ENCODE measurements at places on chromosomes 3 and 15.
A peak's percentile ranks its signal among the peaks of the same experiment; 100 is the strongest.

DNA sequence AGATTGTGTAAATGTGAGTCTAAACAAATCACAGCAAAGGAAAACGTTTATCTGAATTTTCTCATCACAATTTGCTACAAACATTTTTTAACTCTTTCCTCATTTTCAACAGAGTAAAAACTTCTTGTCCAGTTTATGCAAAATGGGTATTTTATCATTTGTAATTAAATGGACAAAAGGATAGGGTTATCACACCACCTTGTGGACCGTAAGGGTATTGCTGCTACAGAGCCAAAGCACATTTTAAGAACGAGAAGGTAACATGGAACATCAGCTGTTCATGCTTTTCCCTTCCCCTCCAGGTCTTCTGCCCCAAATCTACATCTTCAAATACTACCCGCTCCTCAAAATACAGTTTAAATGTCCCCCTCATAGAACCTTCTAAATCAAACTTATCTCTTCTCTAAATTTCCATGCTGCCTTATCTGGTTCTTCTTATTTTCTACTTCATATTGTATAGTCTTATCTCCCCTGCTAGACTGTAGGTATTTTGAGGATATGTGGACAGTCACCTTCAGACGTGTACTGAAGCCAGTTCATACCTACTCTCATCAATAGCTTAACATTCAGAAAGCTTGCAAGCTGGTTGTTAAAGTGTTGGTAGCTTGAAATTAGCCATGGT, 12.8 kb upstream of the SETMAR start:
- DNase-seq, result peak; percentile 37

- no peak for DNase-seq
Observed at GRCh38 chr3:20669675-20670074, 483.7 kb upstream of the SGO1 start.

- DNase-seq, result no peak
Observed at GRCh38 chr15:65660927-65661326, 39.2 kb downstream of the SLC24A1 start.

DNA sequence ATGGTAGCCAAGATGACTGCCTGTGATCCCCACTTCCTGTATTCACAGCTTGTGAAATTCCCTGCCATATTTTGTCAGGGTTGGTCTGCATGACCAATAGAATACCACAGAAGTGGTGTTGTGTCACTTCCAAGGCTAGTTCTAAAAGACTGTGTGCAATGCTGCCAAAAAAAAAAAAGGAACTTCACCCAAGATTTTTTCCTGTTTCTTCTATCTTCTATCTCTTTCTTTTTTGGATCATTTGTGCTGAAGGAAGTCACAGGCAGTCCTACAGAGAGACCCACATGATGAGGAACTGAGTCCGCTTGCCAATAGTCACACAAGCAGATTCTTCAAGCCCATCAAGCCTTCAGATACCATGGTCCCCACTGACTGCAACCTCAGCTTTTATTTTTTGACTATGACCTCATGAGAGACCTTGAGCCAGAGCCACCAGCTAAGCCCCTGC, 18.1 kb upstream of the RAF1 start:
- no peak for DNase-seq

DNA sequence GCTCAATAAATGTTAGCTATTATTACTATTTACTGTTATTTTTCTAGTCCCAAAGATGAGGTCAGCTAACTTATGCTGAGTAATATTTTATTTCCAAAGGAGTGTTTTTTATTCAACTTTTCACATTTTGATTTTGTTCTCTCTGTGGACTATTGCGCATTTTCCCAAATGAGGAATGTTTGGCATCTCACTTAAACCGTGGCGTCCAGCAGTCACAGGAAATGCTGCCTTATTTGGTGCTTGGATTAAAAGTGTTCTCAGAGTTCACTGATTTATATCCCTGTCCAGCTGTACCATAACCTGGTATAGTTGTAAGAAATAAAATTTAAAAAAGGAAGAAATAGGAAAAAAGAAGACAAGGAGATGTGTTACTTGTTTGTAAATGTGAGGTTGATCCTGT, 166.8 kb downstream of the THSD4 start:
- DNase-seq, result no peak

DNA sequence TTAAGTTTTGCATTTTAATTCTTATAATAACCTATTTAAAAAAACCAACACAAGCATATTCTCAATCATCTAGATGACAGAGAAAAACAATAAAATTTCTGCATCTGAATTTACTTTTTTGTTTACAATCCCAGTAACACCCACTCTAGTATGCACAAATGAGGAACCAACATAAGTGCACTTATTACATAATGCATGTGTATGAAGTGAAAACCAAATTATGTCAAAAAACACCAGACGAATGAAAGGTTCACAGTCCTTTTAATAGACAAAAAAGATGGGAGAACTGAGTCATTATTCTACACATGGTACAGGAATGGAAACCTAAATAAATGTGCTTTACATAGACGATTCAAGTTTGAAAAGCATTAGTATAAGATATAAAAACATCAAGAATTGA, 91.7 kb downstream of the NR1I2 start:
- no peak for DNase-seq

- no peak for DNase-seq
Observed at GRCh38 chr3:157070678-157070999, 89.3 kb downstream of the CCNL1 start.

- peak; percentile 49 for DNase-seq
Observed at GRCh38 chr3:57556459-57557084, 498 bp downstream of the PDE12 start.

DNA sequence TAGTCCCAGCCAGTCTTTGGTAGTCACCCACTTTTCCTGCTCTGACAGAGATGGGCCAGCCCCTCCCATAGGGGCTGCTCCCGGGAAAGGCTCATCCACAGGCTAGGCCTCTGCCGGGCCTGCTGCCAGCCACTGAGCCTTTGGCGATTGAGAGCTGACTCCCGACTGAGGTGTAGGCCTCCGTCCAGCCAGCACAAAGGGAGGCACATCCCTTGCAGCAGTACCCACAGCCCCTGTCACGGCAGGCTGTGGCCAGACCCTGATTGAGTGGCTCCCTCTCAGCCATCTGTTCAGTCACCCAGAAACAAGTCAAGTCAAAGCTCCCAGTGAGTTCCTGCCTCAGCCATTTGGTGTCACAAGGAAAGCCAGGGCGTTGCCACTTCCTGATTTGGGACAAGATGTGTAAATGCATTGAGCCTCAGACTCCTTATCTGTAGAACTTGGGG, 6.2 kb upstream of the PAK6 start:
- no peak for DNase-seq

DNA sequence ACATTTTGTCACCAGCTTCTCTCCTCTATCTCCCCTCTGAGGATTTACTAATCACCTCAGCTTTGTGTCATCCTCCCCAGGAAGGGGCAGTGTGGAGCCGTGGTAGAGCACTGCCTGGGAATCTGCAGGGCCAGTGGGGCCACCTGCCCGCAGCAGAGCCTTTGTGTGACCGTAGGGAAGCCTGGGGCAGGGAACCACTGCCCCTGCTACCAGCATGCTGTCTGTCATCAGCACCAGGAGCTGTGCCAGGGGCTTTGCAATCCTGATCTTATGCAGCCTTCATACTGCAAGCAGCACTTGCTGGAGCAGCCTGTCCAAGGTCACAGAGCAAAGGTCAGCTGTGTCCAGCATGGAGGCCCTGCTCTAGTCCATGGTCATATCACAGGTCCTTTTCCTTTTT, 170.2 kb upstream of the IL12A start:
- DNase-seq, result no peak

- no peak for DNase-seq
Observed at GRCh38 chr3:197955892-197956477, 4.0 kb upstream of the LMLN start.

DNA sequence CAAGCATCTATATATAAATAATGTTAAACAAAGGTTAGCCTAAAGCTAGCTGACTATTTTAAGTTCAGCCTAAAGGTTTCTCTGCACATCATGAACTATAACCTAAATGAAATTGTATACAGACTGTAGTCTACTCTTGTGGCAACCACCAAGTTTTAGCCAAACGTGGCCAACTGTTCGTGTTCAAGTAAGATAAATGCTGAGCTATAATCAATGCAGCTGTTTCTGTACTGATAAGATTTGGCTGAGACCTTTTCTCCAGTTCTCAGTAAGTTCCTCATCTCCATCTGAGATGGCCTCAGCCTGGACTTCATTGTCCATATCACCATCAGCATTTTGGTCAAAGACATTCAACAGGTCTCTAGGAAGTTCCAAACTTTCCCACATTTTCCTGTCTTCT, 43.7 kb upstream of the IGSF10 start:
- DNase-seq, result no peak
